Activated CD4-positive, alpha-beta T cell treated with anti-CD3 and anti-CD28 coated beads, Interleukin-2, amount 50 U/mL, for 1 hour (primary cell): ENCODE measurements at places on chromosomes 13 and 19.
A peak's percentile ranks its signal among the peaks of the same experiment; 100 is the strongest.

DNA sequence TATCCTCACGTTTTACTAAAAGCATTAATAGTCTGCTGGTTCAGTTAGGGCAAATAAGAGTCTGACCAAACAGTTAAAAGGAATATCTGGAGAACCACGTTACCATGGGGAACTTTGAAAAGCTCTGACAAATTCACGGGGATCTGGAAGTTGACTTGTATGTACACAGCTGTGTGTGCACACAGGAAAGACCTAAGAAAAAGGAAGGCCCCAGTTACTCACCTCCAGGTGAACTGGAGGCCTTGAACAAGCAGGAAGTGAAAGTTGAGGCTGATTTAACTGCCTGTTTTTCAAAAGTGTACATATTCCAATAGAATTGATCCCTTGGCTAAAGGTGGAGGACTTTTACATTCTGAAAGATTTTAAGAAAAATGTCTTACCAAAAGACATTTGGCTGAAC is 1891.6 kb upstream of the PCDH20 start:
- DNase-seq: no peak

DNA sequence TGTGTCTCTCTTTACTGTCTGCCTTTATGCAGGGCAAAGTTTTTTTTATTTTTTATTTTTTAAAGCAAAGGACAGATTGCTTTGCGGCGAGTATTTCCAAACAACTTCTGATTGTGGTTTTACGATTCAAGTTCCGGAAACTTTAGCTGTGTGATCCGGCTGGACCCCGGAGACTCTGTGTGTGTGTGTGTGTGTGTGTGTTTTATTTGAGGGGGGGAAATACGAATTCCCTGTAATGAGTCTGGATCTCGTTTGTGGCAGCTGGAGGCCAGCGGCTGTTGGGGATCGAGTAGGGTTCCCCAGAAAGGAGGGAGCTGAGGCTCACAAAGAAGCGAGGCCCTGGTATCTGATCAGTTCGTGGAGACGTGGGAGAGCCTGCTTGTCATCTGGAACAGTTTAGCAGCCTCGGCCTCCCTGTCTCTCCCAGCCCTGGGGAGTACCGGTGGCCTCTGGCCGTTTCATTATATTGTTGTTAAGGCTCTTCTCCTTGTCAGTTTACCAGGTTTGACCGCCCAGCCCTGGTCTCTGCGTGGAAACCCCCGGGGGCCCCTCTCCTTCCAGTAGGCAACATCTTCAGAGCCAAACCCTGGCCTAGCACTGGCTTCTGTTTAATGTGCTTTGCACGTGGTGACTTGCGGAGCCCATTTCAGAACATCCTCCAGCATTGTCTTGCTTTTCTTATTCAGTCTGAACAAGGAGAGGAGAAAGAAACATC is 1.3 kb downstream of the FARP1 start:
- no peak for DNase-seq

DNA sequence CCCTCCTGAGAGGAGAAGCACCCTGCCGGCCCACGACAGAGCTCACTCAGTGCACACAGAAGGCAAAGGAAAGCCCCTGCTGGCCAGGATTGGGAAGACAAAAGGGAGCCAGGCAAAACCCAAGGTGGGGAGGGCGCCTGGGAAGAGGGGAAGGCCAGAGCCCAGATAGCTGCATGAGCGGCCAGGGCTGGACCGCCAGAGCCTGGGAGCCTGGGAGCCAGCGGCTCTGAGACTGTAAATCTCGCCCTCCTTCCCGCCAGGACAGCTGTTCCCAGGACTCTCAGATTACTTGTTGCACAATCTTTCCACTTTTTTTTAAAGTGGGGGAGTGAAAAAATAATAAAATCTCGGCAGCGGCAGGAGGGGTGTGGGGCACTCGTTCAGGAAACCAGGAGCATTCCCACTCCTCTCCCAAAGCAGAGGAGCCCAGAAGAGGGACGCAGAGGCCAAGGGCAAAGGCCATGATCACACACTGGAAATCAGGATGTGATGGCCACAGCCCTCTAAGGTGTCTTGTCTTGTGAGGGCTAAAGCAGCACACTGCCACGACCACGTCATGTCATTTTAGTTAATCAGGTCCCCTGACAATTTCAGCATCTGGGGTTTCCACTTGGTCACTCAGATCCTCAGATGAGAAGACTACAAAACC is 19.6 kb upstream of the EPHX3 start:
- DNase-seq: no peak

GRCh38 chr13:88074794-88075510 is 403.8 kb downstream of the SLITRK5 start:
- DNase-seq: no peak

DNA sequence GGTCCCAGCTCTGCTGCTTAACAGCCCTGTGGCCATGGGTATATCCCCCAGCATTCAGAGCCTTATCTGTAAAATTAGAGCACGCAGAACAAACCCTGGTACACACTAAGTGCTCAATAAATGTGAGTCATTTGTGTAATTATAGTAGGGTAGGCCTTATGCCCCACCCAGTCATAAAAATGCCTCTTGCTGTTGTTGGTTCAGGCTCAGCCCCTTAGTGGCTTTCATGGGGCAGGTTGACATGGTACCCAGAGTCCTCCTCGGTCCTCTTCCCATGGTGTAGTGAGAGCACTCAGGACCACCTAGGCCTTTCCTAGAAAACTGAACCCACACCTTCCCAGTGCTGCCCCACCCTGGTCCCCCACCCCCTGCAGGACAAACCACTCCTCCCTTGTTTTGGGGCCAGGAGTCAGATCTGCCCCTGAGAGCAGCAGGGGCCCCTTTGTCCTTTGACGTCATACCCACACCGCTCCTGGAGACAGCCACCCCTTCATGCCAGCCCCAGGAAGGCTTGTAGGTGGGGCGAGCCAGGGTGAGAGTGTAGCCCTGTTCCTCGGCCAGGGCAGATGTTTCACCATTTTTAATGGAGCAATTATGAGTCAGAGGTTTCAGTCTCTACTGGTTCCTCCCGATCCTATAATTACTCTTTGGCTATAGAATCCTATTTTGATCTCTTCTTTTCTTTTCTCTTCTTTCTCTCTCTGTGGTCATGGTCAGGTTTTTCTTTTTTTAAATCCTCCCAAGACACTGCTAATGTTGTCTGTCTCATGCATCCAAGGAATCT is 36.8 kb downstream of the ACTN4 start:
- DNase-seq: peak; percentile 39

DNA sequence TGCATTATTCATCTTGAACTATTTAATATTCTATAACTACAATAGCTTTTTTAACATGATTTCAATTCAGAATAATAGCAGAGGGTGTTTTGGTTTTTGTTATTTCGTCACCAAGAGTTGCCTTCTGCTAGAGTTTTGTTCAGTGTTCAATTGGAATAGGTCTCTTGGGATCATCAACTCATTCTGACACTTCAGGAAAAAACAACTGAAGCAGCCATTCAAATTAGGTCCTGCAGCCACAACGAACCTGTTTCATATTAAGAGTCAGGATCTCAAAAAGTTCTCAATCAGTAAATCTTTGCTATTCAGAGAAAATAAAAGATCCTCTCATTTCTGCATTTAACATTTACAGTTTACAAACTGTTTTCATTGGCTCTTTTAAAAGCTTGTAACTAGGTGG is 2.4 kb upstream of the CHAMP1 start:
- DNase-seq: no peak

GRCh38 chr13:66586489-66586888 is 643.6 kb downstream of the PCDH9 start:
- no peak for DNase-seq

DNA sequence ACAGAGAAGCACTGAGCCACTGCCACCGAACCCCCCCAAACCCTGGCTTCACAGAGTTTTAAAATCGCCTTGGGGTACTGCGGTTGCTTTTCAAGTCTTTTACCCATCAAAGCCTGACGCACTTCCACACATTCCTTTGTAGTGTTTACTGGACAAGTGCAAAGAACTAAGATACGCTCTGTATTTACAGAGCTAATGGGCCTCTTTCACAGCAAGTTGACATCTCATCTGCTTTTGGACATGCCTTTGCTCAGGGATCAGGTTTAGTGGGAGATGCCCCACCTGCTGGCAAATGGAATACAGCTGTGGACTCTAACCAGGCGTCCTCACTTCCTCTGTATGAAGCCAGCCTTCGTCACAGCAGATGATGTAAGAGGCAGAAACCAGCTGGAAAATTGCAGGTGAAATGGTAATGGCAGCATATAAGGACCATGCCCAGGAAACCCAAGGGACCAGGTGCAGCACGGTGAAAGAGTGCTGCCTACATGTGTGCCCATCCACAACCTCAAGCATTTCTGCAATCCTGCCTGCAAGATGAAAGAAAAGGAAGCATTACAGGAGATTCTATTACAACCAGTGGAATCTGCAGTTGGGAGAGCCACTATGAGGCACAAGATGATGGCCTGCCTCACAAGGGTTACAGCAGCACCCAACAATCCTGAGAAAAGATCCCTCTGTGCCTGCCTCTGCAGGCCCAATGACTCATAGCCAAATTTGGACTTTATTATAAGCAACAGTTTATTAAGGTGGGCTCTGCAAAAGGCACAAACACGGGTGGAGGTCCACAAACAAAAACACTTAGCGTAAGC is 34.7 kb downstream of the BRD4 start:
- no peak for DNase-seq

DNA sequence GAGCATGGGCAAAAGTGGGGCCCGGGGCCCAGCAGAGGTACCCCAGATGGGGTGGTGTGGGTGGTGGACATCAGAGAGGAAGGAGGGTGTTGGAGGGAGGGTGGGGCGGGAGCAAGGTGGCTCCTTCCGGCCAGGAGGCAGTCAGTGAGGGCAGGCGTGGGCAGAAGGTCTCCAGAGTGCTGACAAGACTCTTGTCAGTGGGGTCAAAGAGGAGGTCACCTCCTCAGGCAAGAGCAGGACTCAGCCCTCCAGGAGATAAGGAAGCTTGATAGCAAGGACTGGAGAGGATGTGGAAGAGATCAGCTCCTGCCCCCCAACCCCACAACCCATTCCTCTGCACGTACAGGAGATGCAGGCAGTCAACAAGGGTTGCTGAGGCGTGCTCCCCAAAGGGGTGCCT is 9.8 kb downstream of the GJA3 start:
- DNase-seq: no peak

- DNase-seq: no peak
These were observed 87.8 kb downstream of the IPO5 start for GRCh38 chr13:98041081-98041820.

GRCh38 chr19:29596080-29596727 is 9.9 kb upstream of the POP4 start:
- DNase-seq: no peak

- DNase-seq: no peak
These were observed 1375.6 kb downstream of the EFNB2 start for GRCh38 chr13:105159841-105160240.

DNA sequence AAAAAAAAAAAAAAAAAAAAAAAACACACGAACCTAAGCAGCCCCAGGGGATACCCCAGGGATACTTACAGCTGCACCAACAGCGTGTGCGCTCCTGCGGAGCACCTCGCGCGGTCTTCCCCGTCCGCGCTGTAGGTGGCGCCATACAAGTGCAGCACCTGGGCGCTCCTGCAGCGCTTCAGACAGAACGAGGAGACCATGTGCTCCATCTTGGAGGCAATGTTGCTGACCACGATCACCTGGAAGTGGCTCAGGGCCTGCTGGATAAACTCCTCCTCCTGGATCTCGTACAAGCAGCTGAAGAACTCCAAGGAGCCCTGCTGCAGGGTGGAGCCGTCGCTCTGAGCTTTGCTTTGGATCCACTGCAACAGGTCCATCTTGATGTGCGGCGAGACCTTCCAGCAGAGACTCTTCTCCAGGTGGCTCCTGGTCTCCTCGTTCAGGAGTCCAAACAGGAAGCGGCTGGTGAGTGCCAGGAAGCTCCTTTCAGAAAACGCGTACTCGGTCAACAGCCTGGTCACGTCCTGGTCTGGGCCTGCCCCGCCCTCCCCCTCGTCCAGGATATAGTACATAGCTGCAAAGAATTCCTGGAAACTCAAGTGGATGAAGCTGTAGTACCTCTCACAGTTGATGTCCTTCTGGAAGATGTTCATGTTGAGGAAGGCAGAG is 14.5 kb downstream of the NLRP12 start:
- DNase-seq: no peak

DNA sequence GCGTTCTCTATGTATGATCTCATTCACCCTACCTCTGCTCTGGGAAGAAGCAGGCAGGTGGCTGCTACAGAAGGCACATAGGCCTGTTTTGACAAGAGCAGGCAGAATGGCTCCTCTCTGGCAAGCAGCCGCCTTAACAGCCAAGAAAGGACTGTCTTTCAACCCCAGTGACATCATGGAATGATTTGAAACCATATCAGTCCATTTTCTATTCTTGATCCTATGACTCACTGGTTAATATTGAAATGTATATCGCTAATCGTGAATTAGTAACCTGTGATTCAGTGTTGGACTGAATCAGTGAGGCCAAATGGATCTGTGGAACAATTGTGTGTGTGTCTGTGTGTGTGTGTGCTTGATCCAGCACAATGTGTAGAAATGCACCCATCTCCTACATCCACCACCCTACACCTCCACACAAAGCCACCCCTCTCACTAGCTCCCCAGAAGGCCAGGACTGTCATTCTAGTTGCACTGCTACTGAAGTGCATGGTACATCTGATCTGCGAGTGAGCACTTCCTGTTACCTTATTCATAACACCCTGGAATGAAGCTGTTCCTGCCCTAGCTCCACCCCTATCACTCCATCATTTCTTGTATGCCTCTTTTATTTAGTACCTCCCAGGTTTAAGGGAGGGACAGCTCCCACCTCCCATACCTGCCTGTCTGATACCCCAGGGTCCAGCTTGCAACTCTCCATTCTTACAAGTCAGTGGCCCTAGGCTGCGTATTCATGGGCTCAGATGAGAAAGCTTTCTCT is 460.0 kb downstream of the FOXO1 start:
- DNase-seq: no peak

DNA sequence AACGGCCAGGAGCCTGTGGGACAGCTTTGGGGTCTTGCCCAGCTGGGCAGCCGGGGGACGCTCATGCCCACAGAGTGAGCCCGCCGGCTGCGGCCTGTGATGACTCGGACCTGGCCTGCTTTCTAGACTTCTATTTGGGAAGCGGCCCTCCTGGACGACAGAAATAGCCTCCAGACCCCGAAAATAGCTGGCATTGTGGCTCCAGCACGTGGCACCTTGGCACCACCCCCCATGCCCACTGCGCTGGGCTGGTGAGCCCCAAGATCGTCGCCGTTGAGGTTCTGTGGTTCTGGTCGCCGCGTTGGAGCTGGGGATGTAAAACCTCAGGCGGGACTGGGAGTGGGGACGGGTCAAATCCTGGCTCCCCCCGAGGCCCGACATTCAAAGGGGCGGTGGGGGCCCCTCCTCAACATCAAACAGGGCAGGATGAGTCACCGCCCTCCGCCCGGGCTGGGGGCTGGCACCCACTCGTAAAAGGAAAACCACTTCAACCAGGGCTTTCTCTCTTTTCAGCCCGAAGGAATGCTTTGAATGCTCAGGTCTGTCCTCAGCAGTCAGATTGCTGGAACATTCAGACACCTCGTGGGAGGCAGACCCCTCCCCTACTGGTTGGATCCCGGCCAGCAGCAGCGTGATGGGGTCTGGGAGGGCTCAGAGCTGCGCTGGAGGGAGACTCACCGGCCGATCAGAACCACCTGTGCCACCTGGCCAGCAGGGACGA is 42.1 kb downstream of the GADD45B start:
- DNase-seq: peak; percentile 18

DNA sequence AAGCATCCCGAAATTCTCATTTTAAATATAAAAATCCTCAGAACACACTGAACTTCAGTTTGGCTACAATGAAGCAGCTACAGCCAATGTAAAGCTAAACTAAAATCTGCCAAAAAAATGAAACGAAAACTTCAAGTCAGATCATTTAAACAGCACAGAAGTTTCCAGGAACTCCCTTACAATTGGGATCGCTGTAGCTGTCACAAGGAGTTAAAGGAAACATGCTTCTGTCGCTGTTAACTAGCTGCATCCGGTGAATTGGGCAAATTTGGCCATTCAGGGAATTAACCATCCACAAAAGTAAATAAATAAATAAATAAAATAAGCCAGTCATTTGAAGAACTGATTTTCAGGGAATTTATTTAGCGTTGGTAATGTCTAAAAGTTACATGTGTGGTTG is 77.0 kb upstream of the PEG3 start:
- no peak for DNase-seq
